8988T (cell line): ENCODE measurements at places on chromosomes 11 and 22.

- DNase-seq = no peak
These were observed 125.0 kb upstream of the NCAM1 start for GRCh38 chr11:112836256-112836602.

DNA sequence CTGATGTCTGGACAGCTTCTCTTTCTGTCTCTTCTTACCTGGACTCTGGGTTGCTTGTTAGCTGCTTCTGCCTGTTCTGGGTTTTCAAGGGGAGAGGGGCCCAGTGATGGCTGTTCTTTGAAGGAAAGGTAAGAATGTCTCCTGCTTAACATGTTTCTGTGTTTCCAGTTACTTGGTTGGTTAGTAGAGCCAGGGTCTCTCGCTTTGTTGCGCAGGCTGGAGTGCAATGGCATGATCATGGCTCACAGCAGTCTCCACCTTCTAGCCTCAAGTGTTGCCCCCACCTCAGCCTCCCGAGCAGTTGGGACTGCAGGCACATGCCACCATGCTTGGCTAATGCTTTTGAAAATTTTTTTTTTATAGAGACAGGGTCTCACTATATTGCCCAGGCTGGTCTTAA, 126.6 kb downstream of the BCR start:
- no peak for DNase-seq

DNA sequence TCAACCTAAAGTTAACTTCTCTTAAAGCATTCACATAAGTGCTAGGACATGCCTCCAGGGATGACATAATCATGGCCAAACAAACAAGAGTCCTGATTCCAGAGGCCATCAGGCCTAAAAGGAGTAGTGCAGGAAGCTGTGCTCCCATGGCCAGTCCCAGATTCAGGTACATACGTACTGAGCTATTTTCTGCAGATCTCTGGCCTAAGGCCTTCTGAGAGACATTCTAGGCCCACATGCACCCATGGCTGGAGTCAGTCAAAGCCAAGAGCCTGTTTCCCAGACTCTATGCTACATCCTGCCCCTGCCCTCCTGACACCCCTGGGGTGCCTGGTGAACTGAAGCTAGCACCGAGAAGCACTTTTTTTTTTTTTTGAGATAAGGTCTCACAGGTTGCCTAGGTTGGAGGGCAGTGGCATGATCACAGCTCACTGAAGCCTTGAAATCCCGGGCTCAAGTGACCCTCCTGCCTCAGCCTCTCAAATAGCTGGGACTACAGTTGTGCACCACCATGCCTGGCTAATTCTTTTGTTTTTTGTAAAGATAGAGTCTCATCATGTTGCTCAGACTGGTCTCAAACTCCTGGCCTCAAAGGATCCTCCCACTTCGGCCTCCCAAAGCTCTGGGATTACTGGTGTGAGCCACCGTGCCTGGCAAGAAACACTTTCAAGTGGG, 553 bp downstream of the CD3D start:
- DNase-seq = no peak

- DNase-seq = no peak
These were observed 10.7 kb downstream of the PRAME start for GRCh38 chr22:22548317-22548716.

DNA sequence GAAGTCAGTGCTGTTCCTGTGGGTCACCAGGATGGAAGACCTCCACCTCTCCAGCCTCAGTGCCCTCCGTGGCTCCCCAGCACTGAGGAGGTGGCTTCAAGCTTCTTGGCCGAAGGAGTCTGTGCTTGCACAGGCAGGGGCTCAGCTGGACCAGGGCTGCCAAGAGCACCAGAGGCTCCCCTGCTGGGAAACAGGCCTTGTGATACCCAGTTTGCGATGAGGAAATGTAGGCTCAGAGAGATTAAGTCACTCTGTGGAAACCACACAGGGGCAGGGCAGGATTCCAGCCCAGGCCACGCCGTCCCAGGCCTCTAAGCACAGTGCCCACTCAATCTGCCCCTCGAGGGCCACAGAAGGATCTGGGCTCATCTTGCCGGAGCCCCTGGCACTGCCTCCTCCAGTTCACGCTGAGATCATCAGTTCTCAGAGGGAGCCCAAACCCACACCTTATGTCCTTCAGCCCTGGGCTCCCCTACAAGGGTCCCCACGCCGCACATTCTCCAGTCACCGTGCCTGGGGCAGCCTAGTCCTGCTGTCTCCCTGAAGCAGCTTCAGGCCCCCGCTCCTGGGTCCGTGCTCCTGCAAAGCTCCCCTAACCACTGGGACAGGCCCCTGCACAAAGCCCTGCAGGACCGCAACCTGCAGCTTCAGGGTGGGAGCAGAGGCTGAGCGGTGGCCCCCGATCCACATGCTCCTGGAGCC, 21.6 kb downstream of the ANO1 start:
- DNase-seq = no peak

DNA sequence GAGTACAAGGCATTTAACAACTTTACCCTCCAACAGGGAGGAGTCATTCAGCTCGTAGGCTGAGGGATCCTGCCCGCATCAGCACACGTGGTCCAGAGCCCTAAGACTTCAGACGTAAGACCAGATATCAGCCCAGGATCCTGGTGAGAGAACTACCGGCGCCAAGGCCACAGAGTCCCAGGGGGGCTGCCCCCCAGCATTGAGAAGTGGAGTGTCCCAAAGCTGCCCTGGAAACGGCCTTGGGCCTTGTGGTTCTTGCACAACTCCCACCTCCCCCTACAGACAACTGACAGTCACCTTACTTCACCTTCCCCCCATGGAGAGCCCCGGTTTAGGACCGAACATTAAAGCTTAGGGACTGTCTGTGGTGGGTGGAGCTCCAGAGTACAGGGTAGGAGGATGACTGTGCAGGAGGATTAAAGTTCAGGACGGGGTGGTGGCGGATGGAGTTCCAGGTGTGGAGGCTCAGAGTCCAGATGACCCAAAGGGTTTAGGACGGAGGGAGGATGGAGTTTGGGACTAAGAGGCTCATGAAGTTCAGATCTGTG, 1.0 kb downstream of the C11orf91 start:
- no peak for DNase-seq

- no peak for DNase-seq
These were observed 1.2 kb upstream of the TYMP start for GRCh38 chr22:50530877-50531545.

- no peak for DNase-seq
These were observed 816.8 kb downstream of the BRD1 start for GRCh38 chr22:49010901-49011300.

DNA sequence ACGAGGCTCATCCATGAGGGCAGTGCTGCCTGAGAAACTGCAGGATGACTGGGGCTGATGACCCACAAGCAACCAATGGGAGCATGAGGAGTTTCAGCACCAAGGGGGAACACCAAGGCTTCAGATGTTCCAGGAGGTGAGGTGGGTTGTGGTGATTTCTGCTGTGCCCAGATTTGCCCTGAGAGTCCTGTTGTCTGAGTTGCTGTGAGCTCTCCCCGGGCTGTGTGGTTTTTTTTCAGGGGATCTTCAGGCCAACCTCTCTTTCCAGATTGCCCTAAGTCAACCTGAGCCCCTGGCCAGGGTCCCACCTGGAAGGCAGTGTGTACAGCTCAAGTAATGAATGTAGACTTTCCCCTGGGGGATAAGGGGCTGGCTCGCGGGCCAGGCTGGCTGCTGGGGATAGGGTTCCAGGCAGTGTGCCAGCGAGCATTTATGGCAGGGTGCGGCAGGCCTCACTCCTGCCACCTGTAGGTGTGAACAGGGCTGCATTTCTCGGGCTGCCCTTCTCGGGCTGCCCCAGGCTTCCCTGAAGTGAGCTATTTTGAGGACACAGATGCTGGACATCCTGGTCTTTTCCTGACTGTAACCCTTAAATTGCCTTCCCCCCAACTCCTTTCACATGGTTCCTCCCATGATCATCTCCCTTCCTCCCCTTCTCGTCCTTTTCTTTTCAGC, 9.8 kb downstream of the SLC22A6 start:
- peak; percentile 72 for DNase-seq

DNA sequence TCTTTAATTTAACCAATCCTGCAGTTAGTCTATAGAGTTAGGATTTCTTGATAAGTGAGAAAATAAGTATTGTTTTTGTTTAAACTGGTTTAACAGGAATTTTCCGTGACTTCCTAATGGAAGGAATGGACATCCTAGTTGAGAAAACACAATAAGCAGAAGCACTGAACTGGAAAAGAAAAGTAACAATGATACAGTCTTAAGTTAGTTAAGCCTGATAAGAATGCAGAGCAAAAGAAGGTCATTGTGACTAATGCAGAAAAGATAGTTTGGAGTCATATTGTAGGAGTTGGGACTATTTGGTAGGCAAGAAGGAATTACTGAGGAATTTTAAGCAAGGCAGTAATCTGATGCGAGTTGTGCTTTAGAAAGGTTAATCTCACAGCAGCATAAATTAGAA, 11.7 kb downstream of the RNF141 start:
- no peak for DNase-seq

GRCh38 chr11:59281177-59281576, 68.5 kb upstream of the MPEG1 start:
- DNase-seq = no peak

GRCh38 chr11:92929653-92930052, 39.8 kb upstream of the MTNR1B start:
- no peak for DNase-seq

GRCh38 chr11:90890347-90890746, 667.5 kb upstream of the CHORDC1 start:
- no peak for DNase-seq

- DNase-seq = peak; percentile 93
These were observed 10.4 kb downstream of the RCOR2 start for GRCh38 chr11:63906585-63906984.

DNA sequence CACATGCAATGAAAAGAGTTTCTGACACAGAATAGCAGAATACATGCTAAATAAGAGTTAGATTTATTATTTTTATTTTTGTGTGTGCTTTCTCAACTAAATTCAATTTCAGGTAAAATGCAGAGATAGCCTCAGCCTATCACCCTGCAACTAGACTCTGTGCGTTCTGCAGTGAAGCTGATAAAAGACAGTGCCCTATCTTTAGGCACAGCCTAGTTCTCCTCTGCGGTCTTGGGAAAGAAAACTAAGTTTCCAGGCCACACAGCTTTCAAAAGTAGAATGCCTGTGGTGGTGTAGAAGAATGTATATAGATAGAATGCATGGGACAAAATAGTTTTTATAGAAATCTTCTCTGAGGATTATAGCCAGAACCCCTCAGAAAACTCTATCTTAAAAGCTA, 12.0 kb upstream of the MMP1 start:
- DNase-seq = no peak

DNA sequence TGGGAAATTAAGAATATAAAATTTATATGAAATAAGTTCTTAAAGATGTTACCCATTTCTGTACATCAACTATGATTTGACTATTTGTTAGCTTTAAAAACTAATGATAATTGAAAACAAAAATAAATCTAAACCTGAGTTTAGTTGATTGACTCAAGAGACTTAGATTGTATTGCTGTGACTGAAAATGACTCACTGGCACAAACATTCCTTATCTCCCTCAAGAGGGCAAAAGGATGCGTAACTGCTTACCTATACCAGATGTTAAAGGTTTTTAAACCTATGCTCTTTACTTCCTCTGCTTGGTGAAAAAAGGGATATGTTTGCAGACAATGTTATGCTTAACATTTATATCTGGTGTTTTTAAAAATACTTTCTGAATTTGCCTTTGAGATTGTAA, 30.3 kb downstream of the ATM start:
- DNase-seq = no peak

DNA sequence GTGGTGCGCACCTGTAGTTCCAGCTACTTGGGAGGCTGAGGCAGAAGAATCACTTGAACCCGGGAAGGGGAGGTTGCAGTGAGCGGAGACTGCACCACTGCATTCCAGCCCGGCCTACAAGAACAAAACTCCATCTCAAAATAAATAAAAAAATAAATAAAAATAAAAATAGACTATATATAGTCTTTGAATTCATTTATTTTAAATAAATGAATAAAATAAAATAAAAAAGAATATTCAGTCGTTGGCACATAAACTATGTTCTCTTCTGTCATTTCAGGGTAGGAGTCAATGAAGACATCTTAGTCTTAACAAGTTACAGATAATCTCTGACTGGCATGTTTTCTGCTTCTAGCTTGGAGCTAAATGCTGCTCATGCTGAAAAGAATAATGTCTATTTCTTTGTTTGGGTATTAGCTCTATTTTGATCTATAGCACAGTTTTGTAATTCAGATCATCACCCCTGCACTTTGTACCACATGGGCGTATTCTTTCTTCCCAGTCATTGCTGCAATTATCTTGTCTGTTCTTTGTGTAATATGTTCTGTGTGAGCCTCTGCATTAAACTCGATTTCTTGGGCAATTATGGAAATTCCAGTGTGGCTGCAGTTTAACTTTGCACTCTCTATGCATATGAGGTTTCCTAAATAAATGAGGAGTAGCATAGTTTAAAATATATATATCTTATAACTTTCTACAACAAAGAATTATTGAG, 1.4 kb upstream of the MS4A14 start:
- no peak for DNase-seq

DNA sequence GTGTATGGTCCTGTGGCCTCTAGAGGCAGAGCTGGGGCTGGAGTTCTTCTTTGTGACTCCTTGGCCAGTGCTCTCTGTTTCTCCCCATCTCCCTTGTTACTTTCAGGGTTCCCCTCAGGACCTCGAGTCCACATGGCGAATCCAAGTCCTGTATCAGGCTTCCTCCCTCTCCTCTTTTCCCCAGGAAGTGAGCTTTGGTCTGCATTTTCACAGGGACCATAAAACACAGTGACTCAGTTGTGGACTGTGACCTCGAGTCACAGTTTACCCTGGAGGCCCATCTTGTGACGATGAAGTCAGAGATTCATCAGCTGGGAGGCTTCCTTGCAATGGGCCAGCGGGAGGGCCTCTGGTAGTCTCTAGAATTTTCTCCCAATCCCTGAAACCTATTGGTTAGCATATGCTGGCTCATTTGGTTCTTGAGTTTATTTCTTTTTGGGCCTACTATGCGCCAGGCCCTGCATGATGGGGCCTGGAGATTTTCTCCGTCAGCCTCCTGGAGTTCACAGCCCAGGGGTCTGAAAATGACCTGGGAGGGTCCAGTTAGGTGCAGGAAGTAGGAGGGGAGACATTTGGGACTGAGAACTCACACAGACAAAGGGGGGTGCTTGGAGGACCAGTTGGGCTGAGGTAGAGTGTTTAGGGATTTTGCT, 100.8 kb downstream of the KIAA1671 start:
- DNase-seq = no peak

GRCh38 chr11:1760351-1761109, 3.2 kb downstream of the CTSD start:
- no peak for DNase-seq

- DNase-seq = no peak
These were observed 709.4 kb upstream of the KIRREL3 start for GRCh38 chr11:127709960-127710359.

- no peak for DNase-seq
These were observed 55.8 kb downstream of the PPME1 start for GRCh38 chr11:74226907-74227306.

GRCh38 chr11:66976028-66976467, 944 bp downstream of the C11orf86 start:
- no peak for DNase-seq

DNA sequence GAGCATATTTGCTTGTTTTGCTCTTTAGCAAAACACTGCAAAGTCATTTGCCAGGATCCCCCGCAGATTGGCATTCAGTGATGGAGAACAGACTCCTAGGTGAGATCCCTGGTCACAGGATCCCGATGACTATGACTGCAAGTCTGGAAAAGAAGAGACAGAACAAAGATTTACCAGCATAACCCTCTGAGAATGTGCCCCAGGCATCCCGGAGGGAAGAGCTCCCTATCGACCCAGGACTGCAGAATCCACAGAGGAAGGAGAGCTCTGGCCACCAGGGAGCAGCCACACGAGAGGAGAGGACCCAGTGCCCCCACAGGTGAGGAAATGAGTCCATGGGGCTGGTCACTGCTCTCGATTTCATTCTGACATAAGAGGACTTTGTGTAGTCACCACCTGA, 105.2 kb downstream of the ZNF280B start:
- DNase-seq = no peak
